ENCODE measurements at places on chromosomes 7 and 10.

DNA sequence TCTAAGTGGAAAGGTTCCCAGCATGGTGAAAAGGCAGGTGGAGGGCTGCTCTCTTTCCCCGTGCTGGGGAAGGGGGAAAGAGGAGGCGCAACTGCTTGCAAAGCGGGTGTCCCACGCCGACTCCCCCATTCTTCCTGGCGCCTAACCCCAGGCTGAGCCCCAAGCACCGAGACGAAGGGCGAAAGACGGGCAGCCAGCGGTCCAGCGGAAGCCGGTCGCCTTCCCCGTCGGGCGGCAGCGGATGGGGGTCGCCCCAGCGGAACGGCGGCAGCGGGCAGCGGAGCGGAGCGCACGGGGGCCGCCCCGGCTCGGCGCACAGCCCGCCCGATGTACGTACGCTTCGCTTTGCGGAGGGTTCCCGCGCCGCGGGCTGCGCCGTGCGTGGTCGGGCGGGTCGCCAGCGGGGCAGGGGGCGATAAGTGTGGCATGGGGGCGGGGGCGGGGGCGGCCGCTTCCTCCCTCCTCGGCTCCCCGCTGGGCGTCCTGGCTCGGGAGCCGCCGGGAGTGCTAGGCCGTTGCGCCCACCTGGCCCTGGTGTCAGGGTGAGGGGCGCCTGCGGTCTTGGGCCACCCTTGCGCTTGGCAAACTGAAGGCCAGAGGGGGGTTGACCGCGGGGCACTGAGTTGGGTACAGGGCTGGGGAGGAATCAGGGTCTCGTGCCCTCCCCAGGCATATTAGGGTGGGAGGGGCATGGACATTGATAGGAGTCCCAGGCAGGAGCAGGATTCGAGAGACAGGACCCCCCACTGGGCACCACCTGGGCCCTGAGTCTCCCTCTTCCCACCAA lies 35.2 kb upstream of the HSPB1 start:
- DNase-seq = no peak

GRCh38 chr10:80661526-80661925 lies 123.8 kb downstream of the SH2D4B start:
- DNase-seq = no peak

GRCh38 chr10:110708776-110709443 lies 64.8 kb downstream of the RBM20 start:
- DNase-seq = no peak

- no peak for DNase-seq
These were observed 164.8 kb downstream of the C7orf25 start for GRCh38 chr7:42747044-42747443.

DNA sequence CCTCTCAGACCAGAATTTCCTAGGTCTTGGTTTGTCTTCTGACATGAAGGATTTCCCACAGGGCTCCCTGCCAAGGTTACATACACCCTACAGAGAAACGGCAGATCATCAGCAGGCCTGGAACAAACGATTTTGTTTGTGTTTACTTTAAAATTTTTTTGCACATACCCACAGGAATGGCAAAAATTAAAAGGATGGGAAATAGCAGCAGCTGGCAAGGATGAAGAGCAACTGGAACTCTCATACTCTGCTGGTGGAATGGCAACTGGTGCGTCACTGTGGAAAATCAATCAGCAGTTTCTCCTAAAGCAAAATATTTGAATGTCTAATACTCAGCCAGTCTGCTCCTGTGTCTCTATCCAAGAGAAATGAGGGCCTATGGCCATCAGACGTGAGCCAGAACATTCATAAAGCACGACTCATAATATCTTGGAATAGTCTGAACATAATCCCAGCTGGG lies 6.5 kb downstream of the BAIAP2L1 start:
- no peak for DNase-seq

DNA sequence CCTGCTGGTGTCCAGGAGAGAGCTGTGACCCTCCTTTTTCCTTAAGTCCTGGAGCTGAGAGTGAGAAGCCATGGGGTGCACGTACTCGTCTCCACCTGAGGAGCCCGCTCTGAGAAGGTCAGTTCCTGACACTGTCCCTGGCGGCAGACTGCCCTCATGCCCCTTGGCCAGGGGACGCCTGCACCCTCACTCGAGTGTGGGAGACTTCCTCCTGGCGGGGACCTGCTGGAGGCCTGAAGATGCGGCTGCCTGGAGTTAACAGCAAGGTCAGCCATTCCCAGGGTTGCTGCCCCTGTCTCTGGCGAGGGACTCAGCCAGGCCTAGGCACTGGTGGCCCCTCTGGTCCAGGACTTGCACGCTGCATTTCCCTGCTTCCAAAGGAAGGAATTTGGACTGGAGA lies 26.4 kb downstream of the TMEM120A start:
- no peak for DNase-seq

- no peak for DNase-seq
These were observed 380 bp upstream of the AGBL3 start for GRCh38 chr7:134985894-134986362.

DNA sequence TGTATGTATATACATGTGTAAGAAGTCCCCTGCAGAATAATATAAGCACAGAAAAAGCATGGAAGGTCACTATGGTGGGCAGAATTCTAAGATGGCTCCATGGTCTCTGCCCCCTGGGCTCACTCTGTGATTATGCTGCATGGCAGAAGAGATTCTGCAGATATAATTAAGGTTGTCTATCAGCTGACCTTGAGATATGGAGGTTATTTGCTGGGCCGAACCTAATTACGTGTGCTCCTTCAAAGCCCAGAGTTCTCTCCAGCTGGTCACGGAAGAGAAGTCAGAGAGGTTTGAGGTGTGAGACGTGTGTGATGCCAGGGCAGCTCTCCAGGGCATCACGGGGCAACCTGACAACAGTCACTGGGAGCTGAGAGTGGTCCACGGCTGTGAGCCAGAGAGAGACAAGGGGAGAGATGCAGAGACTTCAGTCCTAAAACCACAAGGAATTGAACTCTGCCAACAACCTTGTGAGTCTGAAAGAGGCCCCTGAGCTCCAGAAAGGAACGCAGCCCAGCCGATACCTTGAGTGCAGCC lies 11.5 kb downstream of the PAPOLB start:
- DNase-seq = no peak

DNA sequence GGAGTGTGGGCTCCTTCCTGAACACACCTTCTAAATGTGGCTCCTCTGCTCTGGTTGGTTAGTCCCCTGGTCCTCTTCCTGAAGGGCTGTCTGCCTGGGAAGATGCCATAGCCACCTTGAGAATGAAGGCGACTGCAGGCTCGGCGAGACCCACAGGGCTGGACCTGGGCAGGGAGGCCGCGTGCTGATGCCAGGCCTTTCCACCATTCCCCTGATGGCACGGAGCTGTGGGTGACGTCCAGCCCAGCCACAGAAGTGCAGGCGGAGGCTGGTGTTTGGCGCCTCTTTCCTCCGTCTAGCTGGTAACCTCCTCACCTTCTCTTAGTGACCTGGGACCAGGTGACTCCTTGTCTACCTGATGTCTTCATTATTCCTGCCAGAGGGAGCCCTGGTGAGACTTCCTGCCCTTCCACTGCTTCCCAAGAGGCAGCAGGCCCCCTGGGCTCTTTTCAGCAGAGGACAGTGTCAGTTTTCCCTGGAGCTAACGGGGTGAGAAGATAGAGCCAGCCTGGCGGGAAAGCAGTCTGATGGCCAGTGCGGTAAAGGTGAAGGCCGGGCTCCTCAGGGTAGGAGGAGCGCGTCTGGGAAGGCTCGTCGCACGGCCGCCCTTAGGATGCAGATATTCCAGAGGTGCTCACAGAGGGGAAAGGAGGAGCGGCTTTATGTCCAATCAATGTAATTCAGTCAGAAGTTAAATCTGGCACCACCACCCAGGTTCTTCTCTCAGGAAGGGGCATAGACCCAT lies 34.9 kb downstream of the GBX1 start:
- DNase-seq = no peak

Data from activated CD8-positive, alpha-beta memory T cell treated with anti-CD3 and anti-CD28 coated beads, Interleukin-2, amount 50 U/mL, for 48 hours (primary cell).